ENCODE measurements at places on chromosomes 6 and 20.
A peak's percentile ranks its signal among the peaks of the same experiment; 100 is the strongest.

GRCh38 chr6:49524541-49524940 is 24.8 kb downstream of the GLYATL3 start:
- DNase-seq = no peak

GRCh38 chr6:17705778-17706579 is 746 bp downstream of the NUP153 start:
- peak; percentile 90 for DNase-seq

DNA sequence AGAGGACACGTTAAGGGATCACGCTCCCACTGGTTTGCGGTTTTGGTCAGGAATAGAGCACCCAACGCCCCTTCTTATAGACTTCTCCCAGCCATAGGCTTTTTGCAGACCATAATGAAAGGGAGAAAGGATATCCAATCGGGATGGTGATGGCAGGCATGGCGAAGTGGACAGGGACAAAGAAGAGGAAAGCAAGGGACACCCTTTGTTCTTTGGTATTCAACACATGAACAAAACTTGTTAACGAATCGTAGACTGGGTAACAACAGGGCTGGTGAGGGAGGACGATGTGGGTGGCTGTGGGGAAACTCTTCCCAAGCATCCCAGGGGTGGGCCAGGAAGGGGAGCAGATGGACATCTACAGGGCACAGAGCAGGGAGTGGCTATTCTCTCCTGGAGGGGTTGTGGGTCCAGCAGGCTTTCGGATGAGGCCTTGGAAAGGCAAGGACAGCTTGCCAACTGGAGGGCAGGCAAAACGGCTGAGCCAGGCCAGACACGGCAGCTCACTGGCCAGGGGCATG is 1.4 kb upstream of the HSP90AB1 start:
- DNase-seq = no peak

- DNase-seq = no peak
Observed at GRCh38 chr6:86017236-86017635, 374.6 kb upstream of the SYNCRIP start.

DNA sequence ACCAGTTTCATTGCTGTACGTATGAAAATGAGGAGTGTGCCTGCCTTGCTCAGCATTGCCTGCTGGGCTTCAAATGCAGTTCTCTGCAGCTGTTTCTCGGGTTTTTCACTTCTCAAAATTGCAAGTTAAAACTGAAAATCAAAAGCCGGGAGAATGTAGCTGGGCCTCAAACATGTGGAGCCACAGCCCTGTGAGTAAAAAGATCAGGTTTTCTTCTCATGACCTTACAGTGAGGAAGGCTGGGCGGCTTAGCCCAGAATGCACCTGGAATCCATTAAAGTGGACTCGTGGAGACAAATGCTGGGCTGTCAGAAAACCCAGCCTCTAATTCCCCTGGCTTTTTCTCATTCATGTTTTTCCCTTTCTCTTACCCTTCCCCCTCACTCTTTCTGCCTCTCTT is 34.4 kb downstream of the DSE start:
- DNase-seq = no peak

DNA sequence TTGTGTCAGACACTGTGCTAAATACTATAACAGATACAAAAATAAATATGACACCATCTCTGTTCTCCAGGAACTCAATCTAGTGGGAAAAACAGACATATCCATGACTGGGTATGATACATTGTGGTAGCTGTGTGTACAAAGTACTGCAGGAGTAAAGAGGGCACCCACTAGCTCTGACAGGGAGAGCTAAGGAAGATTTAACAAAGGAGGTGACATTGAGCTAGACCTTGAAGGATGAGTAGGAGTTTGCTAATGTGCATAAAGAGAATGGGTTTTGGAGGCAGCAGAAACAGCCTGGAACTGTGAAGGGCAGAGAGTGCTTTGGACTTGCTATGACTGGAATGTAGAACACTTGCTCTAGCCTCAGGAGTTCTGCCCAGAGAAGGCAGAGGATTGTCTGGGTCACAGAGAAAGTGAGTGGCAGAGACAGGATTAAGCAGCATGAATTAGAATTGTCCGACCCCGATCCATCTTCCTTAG is 14.4 kb downstream of the MMP24 start:
- no peak for DNase-seq

GRCh38 chr6:147625946-147626345 is 117.5 kb downstream of the SAMD5 start:
- DNase-seq = no peak

- no peak for DNase-seq
Observed at GRCh38 chr6:44831002-44831610, 443.6 kb downstream of the CDC5L start.

DNA sequence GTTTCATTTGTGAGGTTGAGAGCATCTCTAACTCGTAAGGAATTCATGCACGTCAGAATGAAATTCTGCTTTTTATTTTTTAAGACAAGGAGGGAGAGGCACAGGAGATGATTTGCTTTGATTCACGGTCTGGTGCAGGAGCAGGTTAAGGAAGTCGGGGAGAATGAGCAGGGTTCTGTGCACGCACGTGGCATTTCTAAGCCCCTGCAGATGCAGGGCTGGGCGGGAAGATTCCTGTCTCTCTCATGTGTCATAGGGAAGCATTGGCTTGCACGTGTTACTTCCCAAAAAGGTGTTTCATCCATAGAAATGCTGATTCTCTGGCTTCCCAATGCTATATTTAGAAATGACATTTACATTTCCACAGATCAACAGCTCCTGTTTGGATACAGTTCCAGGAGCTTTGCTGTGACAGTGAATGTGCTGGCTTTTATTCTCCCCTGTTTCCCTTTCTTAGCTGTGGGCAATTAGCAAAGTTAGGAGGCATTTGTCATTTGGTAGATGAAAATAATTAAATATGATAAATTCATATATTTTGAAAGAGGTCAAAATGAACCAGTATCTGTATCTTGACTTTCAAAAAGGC is 119.7 kb upstream of the ZFP64 start:
- no peak for DNase-seq

GRCh38 chr6:158060455-158061360 is 79.0 kb downstream of the SYNJ2 start:
- no peak for DNase-seq
